ENCODE measurements at places on chromosomes 5 and 9. TPM values are rescaled to one million over a fixed set of nuclear protein-coding genes. Genes with fewer than 3 reads are reported as not detected.

The FRRS1L gene
- not detected for total RNA-seq

The GNA14 gene
- total RNA-seq: not detected

The DRD1 gene
- total RNA-seq: not detected

The SH3GL2 gene
- not detected for total RNA-seq

The OGN gene
- not detected for total RNA-seq

The BTNL3 gene
- not detected for total RNA-seq

The SLC4A9 gene
- total RNA-seq: not detected

The IQGAP2 gene
- 83.2 TPM for total RNA-seq

The TAF11L14 gene
- not detected for total RNA-seq

The SARDH gene
- 17.3 TPM for total RNA-seq

The IER5L gene
- 121 TPM for total RNA-seq

The ITK gene
- not detected for total RNA-seq

The MEGF10 gene
- total RNA-seq: 0.03 TPM

The CCT5 gene
- total RNA-seq: 956 TPM

The GFPT2 gene
- total RNA-seq: 1.2 TPM

The PCDHGB7 gene
- not detected for total RNA-seq

The FAM153A gene
- not detected for total RNA-seq

The ENHO gene
- 18.0 TPM for total RNA-seq

The MELK gene
- total RNA-seq: 70.6 TPM

The SLC45A2 gene
- total RNA-seq: 0.17 TPM

The DPH7 gene
- total RNA-seq: 46.2 TPM

The WASHC1 gene
- total RNA-seq: 4.3 TPM

The SHOC1 gene
- total RNA-seq: not detected

The NDFIP1 gene
- total RNA-seq: 87.1 TPM

The SPATA31D4 gene
- not detected for total RNA-seq

The FCN2 gene
- total RNA-seq: not detected

The EGR1 gene
- total RNA-seq: 0.62 TPM

The HMCN2 gene
- not detected for total RNA-seq

The DBN1 gene
- total RNA-seq: 295 TPM

The OR13C2 gene
- total RNA-seq: not detected

The CAMSAP1 gene
- total RNA-seq: 18.1 TPM

The CLPTM1L gene
- 229 TPM for total RNA-seq

The NR2F1-AS1 gene
- total RNA-seq: 20.8 TPM

The FABP6 gene
- total RNA-seq: 5.0 TPM

The KCTD16 gene
- not detected for total RNA-seq

The GLRA1 gene
- not detected for total RNA-seq

The LCN2 gene
- not detected for total RNA-seq

The LEAP2 gene
- not detected for total RNA-seq

The SPAG8 gene
- total RNA-seq: 2.4 TPM

The ABO gene
- not detected for total RNA-seq

The FIBCD1 gene
- 2.4 TPM for total RNA-seq

The FOXI1 gene
- total RNA-seq: not detected

The SLC22A4 gene
- not detected for total RNA-seq

The CARD6 gene
- not detected for total RNA-seq

The EGFL7 gene
- total RNA-seq: 142 TPM

The C8G gene
- total RNA-seq: not detected

The IL31RA gene
- not detected for total RNA-seq

The TSSK1B gene
- not detected for total RNA-seq

The HAUS6 gene
- total RNA-seq: 7.1 TPM

The RNF145 gene
- total RNA-seq: 68.6 TPM

The PLCXD3 gene
- not detected for total RNA-seq

The CAMK4 gene
- total RNA-seq: not detected

The HRH2 gene
- total RNA-seq: not detected

The CARTPT gene
- total RNA-seq: not detected

The PRRX2 gene
- total RNA-seq: not detected

The WHRN gene
- total RNA-seq: 7.2 TPM

The PCDHGB6 gene
- not detected for total RNA-seq

The KCNV2 gene
- not detected for total RNA-seq

The MTMR12 gene
- 12.7 TPM for total RNA-seq
